HT1080 (cell line): ENCODE measurements at places on chromosomes 7 and 10. TPM values are rescaled to one million over a fixed set of nuclear protein-coding genes. Genes with fewer than 3 reads are reported as not detected.

DNA sequence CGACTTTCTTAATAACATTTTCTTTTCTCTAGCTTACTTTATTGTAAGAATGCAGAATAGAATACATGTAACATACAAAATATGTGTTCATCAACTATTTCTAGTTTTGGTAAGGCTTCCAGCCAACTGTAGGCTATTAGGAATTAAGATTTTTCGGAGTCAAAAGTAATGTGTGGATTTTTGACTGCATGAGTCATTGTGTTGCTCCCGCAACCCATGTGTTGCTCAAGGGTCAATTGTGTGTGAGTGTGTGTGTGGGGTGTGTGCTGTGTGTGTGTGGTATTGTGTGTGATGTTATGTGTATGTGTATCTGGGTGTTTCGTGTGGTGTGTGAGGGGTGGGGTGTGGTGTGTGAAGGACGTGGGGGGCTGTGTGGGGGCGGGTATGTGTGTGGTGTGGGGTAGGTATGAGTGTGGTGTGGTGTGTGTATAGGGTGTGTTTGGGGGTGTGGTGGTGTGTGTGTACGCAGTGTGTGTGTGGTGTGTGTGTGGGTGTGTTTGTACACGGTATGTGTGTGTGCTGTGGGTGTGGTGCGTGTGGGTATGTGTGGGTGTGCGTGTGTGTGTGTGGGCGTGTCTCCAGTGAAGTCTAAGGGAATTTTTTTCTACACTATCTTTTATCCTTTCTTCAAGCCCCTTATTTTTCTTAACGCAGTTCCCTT, 60.5 kb downstream of the RSU1 start:
- no peak for DNase-seq

- DNase-seq, result no peak
Observed at GRCh38 chr10:123538401-123539320, 127.5 kb upstream of the GPR26 start.

DNA sequence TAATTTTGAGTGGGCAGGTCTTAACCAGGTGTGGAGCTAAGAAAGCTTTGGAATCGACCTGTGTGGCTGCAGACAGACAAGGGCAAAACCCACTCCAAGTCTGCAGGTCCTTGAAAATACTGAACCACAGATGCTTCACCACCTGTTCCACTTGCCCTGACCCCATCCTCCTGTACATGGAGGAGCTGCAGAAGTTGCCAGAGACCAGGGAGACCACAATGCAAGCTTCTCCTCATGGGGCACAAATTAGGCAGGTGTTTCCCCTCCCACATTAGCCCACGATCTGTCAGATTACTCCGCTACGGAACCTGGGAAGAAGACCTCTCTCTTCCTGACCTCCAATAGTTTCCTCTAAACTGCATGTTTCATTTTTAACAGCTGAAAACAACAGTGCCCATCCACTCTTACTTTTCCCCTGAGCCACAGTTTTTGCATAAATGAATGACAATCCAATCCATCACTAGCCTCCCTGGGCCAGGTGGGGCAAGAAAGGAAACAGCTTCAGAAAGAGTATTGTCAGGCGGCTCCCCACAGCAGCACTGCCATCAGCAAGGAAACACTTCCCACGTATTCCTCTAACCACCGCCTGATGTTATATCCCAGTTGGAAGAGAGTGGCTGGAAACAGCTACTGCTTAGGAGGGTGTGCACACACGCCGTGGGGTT, 141.6 kb downstream of the PRKAG2 start:
- DNase-seq, result no peak

DNA sequence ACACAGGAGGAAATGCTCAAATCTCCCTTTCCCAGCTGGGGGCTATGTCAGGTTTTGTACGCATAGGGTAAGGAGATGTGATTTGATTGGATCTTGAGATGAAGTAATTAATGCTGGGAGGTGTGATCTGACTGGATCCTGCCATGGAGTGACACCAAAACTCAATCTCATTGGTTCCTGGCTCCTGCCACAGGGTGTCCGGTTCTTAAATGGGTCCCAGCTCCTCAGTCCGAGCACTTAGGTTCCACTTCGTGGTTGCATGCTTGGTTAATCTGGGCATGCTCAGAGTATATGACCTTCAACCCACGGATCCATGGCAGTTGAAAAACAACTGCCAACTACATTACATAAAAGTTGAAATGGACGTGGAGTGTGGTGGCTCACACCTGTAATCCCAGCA, 3.1 kb upstream of the ZNF12 start:
- peak; percentile 54 for DNase-seq

DNA sequence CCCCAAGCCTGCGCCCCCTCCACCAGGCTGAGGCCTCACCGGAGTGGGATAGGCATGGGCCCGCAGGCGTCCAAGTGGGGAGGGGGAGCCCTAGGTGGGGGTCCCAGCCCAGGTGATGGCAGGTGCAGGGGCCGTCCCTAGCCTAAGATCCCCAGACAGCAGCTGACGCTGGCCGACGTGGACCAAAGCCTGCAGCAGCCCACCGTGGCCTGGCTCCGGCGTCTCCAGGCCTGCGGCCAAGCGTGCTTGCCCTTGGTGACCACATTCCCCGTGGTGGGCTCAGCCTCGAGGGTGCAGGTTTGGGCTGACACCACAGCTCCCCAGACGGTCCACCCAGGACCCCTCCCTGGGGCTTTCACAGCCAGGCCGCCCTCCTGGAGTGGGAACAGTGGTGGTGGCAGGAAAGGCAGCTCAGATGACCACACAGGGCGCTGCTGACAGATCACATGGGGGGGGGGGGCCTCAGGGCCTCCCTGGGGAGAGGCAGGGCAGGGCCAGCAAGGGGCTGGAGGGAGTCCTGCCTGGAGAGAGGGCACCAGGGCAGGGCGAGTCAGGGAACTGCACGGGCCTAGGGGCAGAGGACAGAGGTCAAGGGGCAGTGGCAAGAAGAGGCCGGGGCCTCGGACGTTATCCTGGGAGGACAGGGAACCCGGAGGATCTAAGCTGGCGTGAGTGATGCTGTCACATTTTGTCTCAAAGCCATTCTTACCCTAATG, 767 bp upstream of the ADAM8 start:
- no peak for DNase-seq

GRCh38 chr7:129906700-129907099, 46.1 kb downstream of the UBE2H start:
- no peak for DNase-seq

- DNase-seq, result no peak
Observed at GRCh38 chr7:38700116-38700515, 68.9 kb upstream of the AMPH start.

DNA sequence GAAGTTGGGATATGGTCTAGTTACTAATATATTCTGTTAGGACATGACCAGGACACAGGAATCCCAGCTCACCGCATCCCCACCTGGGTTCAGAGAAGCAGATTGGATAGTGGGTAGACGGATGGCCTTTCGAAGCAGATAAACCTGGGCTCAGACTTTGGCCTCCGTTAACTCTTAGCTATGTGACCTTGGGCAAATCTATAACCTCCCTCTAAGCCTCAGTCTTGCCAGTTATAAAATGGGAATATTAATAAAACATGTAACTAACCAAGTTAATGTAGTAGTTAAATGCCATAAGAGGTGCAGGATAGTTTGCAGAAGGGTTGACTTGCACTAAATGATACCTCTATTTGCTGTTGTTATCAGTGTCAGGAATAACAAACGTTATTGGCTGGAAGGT, 127.6 kb upstream of the JCAD start:
- DNase-seq, result no peak

GRCh38 chr7:88217675-88218428, 2.0 kb downstream of the SRI start:
- DNase-seq, result no peak

- peak; percentile 42 for DNase-seq
Observed at GRCh38 chr7:148472406-148472805, 118.2 kb upstream of the C7orf33 start.

GRCh38 chr7:158343526-158343925, 244.1 kb downstream of the PTPRN2 start:
- DNase-seq, result no peak

- DNase-seq, result no peak
Observed at GRCh38 chr7:44767912-44768627, 19.4 kb downstream of the ZMIZ2 start.

DNA sequence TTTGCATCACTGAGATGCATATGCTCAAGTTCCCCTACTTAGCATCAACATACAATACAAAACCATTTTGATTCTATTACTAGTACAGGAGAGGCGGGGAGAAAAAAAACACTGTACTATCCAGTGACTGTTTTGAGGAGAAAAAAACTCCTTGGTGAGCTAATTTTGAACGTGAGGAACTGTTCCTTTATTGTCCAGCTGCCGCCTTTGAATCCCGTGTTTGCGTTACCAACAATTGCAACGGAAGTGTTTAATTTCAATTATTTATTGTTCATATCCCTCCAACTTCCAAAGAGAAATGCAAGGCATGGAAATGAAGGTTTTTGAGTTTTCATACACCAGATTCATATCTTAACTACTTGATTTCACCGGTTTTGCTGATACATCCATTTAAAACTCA, 66.4 kb upstream of the ARHGAP21 start:
- no peak for DNase-seq

- DNase-seq, result peak; percentile 58
Observed at GRCh38 chr10:95864906-95865813, 42.6 kb upstream of the CC2D2B start.

- peak; percentile 82 for DNase-seq
Observed at GRCh38 chr7:55325371-55325792, 39.8 kb upstream of the LANCL2 start.

DNA sequence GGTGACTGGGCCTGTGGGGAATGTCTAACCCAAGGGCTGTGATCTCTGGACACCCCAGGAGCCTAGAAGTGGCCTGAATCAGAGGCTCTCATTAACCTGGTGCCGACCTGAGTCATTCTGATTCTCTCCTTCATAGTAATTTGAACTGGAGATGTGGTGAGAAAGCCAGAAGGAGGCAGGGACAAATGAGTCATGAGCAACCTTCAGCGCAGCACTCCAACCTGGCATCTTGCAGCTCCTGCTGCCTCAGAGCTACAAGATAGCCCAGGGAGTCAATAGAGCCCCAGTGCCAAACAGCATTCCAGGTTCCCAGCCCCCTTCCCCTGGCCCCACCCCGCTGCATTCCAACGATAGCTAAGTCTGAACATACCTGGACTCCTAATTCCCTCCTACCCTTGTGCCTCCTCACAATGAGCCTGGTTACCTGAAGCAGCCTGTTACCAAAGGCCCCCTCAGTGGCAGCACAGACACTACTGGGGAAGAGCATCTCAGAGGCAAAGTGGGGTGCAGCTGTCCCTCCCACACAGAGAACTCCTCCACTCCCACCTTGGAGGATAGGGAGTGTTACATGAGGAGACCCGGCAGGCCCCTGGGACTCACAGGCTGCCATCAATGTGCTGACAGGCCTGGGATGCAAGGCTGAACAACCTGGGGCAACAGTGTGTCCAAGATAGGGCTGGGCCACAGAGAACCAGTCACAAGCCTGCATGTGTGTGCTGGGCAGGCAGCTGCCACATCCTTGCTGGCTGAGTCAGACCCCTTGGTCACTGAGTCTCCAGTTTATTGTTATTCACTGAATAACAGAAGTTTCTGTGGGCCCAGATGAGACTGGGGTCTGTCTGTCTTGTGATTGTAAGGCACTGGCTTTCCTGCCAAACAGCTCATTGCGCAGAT, 76.8 kb upstream of the LEP start:
- DNase-seq, result peak; percentile 98

GRCh38 chr10:105615715-105616365, 974.8 kb downstream of the SORCS3 start:
- no peak for DNase-seq

GRCh38 chr7:68417659-68418058, 1180.6 kb upstream of the AUTS2 start:
- no peak for DNase-seq

- DNase-seq, result no peak
Observed at GRCh38 chr10:69759641-69760040, 42.1 kb upstream of the COL13A1 start.

- peak; percentile 89 for DNase-seq
Observed at GRCh38 chr7:46908770-46909169, 673.1 kb downstream of the TNS3 start.

RBP3 gene
- total RNA-seq, result not detected in 2 replicates

SPDYE11 gene
- total RNA-seq, result not detected in 2 replicates

ZNF365 gene
- total RNA-seq, result 8.2 and 8.8 TPM in 2 replicates

UCN3 gene
- not detected in 2 replicates for total RNA-seq

KLF14 gene
- 0.16 and 0.20 TPM in 2 replicates for total RNA-seq
